ENCODE measurements at places on chromosomes 1 and 21.

DNA sequence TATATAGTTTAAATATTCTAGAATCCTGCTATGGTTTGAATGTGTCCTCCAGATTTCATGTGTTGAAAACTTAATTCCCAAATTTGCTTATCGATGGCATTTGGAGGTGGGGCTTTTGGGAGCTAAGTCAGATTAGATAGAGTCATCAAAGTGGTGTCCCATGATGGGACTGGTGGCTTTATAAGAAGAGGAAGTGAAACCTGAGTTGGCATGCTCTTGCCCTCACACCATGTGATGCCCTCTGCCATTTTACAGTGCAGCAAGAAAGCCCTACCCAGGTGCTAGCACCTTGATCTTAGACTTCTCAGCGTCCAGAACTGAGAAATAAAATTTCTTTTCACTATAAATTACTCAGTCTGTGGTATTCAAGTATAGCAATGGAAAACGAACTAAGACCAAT is 111.3 kb downstream of the TGFB2 start:
- H3K27me3 ChIP-seq, result no peaks in the 10 kb centered on the region
- no peak overlapping the region for H3K27ac ChIP-seq
- DNase-seq, result no peak
- no peak overlapping the region for H3K4me3 ChIP-seq
- peaks cover 3% of the 10 kb centered on the region for H3K4me1 ChIP-seq

GRCh38 chr1:55073187-55073916 is 34.0 kb downstream of the PCSK9 start:
- DNase-seq, result no peak
- H3K4me1 ChIP-seq, result no peaks in the 10 kb centered on the region
- H3K27me3 ChIP-seq, result no peaks in the 10 kb centered on the region
- no peak overlapping the region for H3K27ac ChIP-seq

DNA sequence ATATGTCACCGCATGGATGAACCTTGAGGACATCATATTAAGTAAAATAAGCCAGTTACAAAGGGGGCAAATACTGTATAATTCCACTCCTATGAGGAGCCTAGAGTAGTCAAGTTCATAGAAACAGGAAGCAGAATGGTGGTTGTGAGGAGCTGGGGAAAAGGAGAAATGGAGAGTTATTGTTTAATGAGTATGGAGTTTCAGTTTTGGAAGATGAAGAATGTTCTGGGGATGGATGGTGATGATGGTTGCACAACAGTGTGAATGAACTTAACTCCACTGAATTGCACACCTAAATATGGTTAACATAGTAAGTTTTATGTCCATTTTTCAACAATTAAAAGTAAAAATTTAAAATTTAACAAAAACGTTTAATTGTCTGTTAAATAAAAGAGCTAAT is 220.9 kb upstream of the JUN start:
- H3K27ac ChIP-seq, result no peak overlapping the region
- H3K4me3 ChIP-seq, result no peak overlapping the region
- H3K36me3 ChIP-seq, result no peaks in the 10 kb centered on the region
- no peaks in the 10 kb centered on the region for H3K27me3 ChIP-seq
- peaks cover 6% of the 10 kb centered on the region for H3K4me1 ChIP-seq

GRCh38 chr1:238329671-238330070 is 438.9 kb upstream of the ZP4 start:
- H3K4me1 ChIP-seq, result peaks cover 32% of the 10 kb centered on the region
- no peaks in the 10 kb centered on the region for H3K36me3 ChIP-seq
- H3K27me3 ChIP-seq, result no peaks in the 10 kb centered on the region
- H3K27ac ChIP-seq, result no peak overlapping the region
- H3K4me3 ChIP-seq, result no peak overlapping the region

DNA sequence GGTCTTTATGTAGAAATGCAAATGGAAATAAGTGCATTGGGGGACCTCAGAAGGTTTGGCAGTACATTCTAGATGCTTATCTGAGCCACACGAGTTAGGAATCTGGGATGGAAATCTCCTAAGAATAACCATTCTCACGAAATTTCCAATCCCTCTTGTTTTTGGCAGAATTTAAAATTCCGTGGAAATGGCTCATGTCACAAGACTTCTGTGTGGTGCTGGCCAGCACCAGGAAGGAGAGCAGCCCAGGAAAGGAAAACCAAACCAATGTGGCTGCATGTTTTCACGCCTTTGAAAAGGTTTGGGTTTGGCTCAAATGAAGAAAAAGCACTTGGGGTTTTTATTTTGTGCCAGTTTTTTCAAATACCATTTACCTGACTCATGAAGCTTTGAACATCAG is 80.1 kb upstream of the KCNK2 start:
- no peaks in the 10 kb centered on the region for H3K36me3 ChIP-seq
- H3K4me3 ChIP-seq, result no peak overlapping the region
- DNase-seq, result no peak
- no peaks in the 10 kb centered on the region for H3K27me3 ChIP-seq
- no peak overlapping the region for H3K27ac ChIP-seq

DNA sequence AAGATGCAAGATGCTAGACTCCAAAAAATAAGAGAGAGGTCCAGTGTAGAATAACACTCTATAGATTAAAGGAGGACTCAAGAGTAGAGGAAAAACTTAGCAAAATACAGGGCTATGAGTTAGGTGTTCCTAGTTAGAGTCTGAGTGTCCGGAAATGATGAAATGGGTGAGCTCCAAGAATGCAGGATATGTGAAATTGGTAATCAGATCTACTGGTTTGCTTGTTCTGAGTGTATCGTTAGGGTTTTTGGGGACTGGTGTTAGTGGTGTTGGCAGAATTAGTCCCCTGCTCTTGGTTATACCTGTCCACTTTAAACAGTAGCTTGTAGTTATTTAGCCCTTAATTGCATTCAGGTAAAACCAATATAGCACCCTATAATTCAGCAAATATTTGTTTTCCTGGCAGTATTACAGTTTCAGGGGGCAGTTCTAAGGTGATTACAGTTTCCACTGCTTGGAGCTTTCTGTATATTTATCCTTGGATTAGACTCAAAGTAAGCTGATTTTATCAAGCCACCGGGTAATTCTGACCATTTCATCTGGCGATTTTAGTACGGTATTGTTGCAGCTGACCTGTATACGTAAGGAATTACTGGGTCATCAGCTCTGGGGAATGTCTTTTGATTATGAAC is 332.7 kb downstream of the CHRM3 start:
- no peaks in the 10 kb centered on the region for H3K27me3 ChIP-seq
- H3K36me3 ChIP-seq, result no peaks in the 10 kb centered on the region
- H3K27ac ChIP-seq, result no peak overlapping the region
- DNase-seq, result no peak
- no peak overlapping the region for H3K4me3 ChIP-seq

DNA sequence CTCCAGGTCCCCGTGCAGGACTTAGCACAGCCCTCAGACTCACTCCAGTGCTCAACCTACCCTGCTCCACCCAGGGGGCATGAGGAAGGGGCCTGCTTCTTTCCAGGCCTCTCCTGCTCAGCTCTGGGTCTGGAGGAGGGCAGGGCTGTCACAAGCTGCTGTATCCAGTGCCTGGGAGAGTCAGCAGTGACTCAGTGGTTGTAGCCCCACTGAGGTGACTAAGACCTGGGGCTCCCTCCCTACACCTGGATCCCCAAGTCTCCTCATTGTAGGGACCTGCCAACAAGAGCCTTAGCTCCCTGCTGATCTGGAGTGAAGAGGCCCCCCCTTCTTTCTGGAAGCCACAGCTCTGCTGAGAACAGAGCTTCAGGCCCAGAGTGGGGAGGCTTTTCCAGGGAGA is 36.1 kb upstream of the FAM131C start:
- no peaks in the 10 kb centered on the region for H3K36me3 ChIP-seq
- no peak overlapping the region for H3K4me3 ChIP-seq
- H3K4me1 ChIP-seq, result peaks cover 10% of the 10 kb centered on the region
- H3K27ac ChIP-seq, result no peak overlapping the region

- no peak for DNase-seq
- H3K27ac ChIP-seq, result no peak overlapping the region
- H3K4me1 ChIP-seq, result no peaks in the 10 kb centered on the region
- no peaks in the 10 kb centered on the region for H3K36me3 ChIP-seq
- H3K4me3 ChIP-seq, result no peak overlapping the region
Observed at GRCh38 chr1:204799630-204800029, 71.0 kb upstream of the NFASC start.

DNA sequence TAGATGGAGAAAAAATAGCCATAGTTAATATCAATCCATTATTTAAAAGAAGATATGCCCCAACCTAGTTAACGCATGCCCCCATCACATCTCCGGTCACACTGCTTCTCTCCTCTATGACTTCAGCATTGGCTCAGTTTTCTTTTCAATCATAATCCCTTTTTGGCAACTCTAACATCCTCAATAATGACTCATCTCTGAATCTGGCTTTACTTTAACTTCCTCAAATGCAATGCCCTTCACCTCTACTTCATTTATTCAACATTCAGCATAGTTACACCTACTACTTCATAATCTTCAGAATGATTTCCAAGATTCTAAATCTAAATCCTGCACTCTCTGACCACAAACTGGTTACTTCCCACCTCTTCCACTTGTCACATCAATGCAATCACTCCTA is 417.3 kb downstream of the USH2A start:
- no peaks in the 10 kb centered on the region for H3K27me3 ChIP-seq
- no peaks in the 10 kb centered on the region for H3K36me3 ChIP-seq
- H3K4me3 ChIP-seq, result no peak overlapping the region
- H3K4me1 ChIP-seq, result no peaks in the 10 kb centered on the region

- H3K27me3 ChIP-seq, result no peaks in the 10 kb centered on the region
- no peaks in the 10 kb centered on the region for H3K4me1 ChIP-seq
- H3K4me3 ChIP-seq, result no peak overlapping the region
- no peak overlapping the region for H3K27ac ChIP-seq
Observed at GRCh38 chr21:45859041-45859761, 122.4 kb upstream of the COL6A1 start.

DNA sequence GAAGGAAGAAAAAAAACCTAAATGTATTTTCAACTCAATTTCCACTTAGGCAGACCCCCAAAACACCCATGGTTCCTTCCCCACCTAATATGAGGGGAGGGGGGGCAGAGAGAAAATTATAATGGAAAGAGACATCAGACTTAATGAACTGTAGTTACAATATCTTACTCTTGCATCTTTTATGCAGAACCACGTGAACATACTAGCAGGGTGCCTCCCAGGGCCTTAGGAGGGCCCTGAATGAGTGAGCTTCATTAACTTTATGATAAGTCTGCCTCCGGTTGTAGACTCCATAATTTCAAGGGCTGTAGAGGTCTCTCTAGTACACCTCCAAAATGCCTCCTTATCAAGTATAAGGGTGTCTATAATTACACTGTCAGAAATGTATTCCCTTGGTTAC is 11.3 kb upstream of the KIRREL1 start:
- H3K27ac ChIP-seq, result no peak overlapping the region
- DNase-seq, result no peak
- H3K4me3 ChIP-seq, result no peak overlapping the region
- H3K36me3 ChIP-seq, result no peaks in the 10 kb centered on the region
- H3K27me3 ChIP-seq, result no peaks in the 10 kb centered on the region

GRCh38 chr1:43309405-43310025 is 8.7 kb downstream of the TIE1 start:
- no peaks in the 10 kb centered on the region for H3K36me3 ChIP-seq
- no peaks in the 10 kb centered on the region for H3K4me1 ChIP-seq
- H3K27ac ChIP-seq, result no peak overlapping the region
- no peaks in the 10 kb centered on the region for H3K27me3 ChIP-seq

DNA sequence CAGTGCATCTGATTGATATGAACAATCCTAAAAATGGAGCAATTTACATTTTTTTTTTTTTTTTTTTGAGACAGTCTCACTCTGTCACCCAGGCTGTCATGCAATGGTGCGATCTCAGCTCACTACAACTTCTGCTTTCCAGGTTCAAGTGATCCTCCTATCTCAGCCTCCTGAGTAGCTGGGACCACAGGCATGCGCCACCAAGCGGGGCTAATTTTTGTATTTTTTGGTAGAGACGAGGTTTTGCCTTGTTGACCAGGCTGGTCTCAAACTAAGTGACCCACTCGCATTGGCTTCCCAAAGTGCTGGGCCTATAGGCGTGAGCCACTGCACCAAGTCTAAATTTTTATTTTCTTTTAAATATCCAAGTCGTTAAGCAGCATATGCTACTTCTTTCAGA is 109.0 kb downstream of the FAF1 start:
- no peak overlapping the region for H3K4me3 ChIP-seq
- no peaks in the 10 kb centered on the region for H3K36me3 ChIP-seq
- peaks cover 13% of the 10 kb centered on the region for H3K4me1 ChIP-seq
- no peak overlapping the region for H3K27ac ChIP-seq
- DNase-seq, result no peak
- H3K27me3 ChIP-seq, result no peaks in the 10 kb centered on the region

DNA sequence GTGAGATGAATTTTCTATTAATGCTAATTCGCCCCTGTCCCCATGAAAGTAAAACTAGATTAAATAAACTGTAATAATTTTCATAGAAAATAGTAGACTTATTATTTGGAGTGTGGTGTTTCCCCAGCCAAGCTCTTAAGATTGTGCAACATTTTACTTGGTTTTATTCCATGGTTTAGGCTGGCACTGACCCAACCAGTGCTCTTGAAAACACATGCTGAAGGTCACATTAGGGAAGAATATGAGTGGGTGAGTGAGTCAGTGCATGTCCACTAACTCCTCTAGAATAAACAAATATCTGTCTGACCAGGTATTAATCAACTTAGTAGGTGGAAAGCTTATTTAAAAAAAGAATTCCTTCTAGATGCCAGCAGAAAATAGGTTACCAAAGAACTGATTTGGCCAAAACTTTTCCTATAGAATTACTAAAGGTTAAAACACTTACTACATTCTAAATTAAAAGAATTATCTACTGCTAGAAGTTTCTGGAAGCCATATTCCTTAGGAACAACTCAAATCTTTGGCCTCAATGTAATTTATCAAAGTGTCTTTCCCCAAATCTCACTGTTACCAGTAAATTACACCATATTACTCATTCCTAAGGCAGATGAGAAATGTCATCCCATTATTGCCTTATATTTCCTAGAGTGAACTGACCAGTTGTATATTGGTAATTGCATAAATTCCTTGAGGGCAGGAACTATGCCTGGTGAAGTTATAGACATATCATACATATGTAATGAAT is 89.7 kb upstream of the RGS1 start:
- H3K27me3 ChIP-seq, result no peaks in the 10 kb centered on the region
- H3K36me3 ChIP-seq, result no peaks in the 10 kb centered on the region
- no peak overlapping the region for H3K4me3 ChIP-seq
- peaks cover 42% of the 10 kb centered on the region for H3K4me1 ChIP-seq
- DNase-seq, result peak; percentile 89

DNA sequence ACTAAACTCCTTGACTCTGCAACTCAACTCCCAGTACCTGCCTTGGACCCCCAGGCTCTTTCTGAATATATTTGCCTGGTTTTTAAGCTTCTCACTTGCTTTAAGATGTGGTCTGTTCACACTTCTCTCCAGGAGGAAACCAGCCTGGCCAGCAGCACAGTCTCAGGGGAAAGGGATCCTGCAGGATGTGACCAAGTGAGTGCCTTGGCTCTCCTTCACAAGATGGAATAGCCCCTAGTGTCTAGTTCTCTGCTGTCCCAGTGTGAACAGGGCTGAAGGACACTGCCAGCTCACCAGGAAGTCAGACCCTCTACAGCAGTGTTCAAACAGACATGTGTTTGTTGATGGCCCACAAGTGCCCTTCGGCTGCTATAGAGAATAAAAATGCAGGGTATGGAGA is 32.9 kb downstream of the CD244 start:
- no peaks in the 10 kb centered on the region for H3K27me3 ChIP-seq
- no peaks in the 10 kb centered on the region for H3K36me3 ChIP-seq
- H3K4me1 ChIP-seq, result no peaks in the 10 kb centered on the region
- no peak overlapping the region for H3K27ac ChIP-seq
- H3K4me3 ChIP-seq, result no peak overlapping the region
